CD4-positive, alpha-beta T cell treated with Interleukin-1 beta for 1 hour (primary cell): ENCODE measurements at places on chromosomes 3 and 15.

DNA sequence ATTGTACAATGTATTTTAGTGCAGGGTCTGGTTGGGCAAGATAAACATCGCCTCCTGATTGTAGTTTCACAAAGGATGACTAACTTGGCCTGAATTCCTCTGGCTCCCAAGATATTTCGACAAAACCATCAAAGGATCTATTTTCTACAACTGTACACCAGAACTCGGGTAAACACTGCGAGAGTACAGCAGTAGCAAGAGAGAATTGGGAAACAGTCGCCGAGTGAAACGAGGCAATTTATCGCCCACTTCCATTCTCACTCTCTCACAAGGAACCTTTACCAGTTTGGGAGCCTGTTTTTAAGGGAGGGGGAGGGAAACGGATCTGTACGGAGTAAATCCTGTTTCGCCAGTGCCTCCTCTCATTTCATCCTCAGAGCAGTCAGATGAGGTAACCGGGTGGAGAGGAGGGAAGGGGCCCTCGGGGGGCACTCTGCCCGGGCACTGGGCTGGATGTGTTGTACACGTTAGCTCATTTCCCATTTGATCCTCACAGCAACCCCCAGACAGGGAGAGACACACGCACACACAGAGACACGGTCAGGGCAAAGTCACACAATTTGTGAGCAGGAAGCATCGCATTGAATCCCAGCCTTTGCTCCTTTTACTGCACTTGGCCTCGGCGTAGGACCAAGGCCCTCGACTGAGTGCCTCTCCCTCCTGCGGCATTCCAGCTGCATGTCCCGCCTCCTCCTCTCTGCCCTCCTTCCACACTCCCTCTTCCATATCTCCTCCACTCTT is 120.1 kb downstream of the LIPC start:
- no peak for DNase-seq

- DNase-seq = no peak
Observed at GRCh38 chr15:67479781-67480505, 41.0 kb upstream of the C15orf61 start.

GRCh38 chr15:90020936-90021507 is 19.9 kb downstream of the ZNF710 start:
- no peak for DNase-seq

DNA sequence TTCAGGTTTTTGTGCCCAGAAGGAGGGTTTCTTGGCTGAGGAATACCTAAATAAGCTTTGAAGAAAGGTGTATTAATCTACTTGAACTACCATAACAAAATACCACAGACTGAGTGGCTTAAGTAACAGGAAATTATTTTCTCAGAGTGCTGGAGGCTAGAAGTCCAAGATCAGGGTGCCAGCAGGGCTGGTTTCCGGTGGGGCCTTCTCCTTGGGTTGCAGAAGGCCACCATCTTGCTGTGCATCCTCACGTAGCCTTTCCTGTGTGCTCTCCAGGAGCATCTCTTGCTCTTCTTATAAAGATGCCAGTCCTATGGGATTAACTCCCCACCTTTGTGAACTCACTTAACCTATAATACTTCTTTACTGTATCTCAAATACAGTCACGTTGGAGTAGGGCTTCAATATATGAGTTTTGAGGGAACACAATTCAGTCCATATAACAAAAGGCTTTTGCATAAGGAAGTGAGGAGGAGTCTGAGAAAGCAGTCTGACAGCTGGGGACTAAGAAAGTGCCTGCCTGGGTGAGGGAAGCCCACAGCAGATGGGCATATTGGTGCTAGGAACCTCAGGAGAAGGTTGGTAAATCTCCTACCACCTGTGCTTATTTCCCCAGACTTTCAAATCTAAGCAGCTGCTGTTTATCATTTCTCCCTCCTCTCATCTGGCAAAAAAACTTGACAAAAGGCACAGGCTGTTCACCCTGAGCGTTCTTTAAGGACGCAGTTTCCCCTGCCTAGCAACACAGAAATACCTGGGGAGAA is 89.6 kb upstream of the CBLB start:
- no peak for DNase-seq
